ENCODE measurements at places on chromosomes 13 and 19.

- no peak for DNase-seq
Observed at GRCh38 chr19:36028313-36029041, 4.2 kb downstream of the CLIP3 start.

GRCh38 chr19:1466461-1467214 is 12.4 kb downstream of the C19orf25 start:
- no peak for DNase-seq

- no peak for DNase-seq
Observed at GRCh38 chr19:7337380-7338194, 11.2 kb upstream of the ARHGEF18 start.

DNA sequence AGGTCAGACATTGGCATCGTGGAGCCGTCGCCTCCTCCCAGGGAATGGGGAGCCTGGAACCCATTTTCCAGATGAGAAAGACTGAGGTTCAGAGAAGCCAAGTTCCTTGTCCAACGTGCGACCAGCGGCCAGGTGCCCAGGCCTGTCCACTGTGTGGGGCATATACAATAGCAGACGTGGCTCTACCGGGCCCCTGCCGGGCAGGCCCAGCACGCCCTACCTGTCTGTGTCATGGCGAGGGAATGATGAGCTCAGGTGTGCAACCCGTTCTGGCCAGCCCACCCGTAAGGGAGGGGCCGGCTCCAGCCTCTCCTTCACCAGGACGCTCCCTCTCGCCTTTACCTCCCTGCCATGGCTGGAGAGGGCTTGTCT is 837 bp downstream of the GNA15 start:
- DNase-seq, result no peak

GRCh38 chr13:95378603-95379002 is 77.4 kb upstream of the ABCC4 start:
- DNase-seq, result no peak

DNA sequence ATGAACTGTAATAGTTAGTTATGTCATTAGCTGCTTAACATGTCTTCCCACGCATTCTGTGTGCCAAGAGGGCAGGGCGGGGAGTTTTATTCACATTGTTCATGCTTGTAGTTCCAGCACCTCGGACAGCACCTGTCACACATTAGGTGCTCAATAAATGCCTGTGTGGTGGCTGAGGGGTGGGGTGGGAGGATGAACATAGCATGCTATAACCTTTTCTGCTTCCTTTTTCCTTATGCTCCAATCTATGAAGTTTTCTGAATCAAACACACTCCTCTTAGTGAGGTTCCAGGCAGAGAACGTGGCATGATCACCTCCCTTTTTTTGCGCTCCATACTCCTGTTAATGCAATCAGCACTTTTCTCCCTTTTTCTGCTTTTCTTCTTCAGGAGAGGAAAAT is 15.8 kb upstream of the PTPRS start:
- no peak for DNase-seq

DNA sequence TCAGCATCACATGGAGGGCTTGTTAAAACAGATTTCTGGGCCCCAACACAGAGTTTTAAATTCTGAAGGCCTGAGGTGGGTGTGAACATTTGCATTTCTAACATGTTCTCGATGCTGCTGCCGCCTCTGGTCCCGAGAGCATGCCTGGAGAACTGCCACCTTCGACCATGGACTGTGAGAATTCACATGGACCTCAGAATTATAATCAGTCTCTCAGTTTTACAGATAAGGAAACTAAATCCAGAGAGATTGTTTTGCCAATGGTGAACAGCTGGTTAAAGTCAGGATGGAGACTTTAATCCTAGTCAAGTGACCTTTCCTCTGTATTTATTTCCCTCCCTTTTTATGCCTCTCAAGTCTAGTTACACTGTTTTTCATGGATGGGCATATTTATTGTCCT is 14.7 kb downstream of the ALOX5AP start:
- no peak for DNase-seq

- no peak for DNase-seq
Observed at GRCh38 chr13:47306991-47307390, 410.1 kb upstream of the HTR2A start.

- DNase-seq, result no peak
Observed at GRCh38 chr19:57642396-57643046, 9.6 kb downstream of the ZNF211 start.

GRCh38 chr19:49499030-49499670 is 2.9 kb downstream of the RPS11 start:
- no peak for DNase-seq

DNA sequence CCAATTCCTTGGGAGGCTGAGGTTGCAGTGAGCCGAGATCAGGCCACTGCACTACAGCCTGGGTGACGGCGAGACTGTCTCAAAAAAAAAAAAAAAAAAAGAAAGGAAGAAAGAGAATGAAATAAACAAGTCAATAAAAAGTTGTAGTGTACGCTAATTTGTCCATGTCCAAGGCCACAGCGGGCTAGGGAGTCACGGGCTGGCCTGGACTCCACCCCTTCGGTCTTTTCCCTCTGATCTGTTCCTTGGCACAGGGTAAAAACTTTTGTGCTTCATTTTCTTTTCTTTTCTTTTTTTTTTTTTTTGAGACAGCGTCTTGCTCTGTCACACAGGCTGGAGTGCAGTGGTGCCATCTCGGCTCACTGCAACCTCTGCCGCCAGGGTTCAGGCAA is 19.4 kb upstream of the MKNK2 start:
- DNase-seq, result no peak

DNA sequence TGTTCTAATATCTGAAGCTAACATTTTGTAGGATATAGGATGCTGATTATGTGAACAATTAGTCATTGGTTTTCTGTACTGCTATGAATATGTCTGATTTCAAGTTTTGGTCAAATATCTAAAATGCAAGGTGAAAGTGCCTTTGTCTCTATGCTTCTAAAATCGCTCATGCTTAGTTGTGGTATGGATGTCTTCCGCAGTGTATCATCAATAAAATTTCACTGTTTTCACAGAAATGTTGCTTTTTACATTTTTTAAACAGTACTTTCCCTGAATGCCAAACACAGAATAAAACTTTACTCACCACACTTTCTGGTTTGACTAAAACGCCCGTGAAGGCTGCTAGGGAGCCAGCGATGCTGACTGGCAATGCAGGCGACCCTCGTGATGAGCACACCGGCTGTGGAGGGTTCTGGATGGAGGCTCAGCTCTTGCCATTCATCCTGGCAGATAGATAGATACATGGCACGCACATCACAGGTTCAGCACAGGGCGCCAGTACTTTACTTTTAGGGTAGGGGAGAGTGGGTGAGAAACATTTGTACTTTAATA is 40.1 kb downstream of the SLC7A9 start:
- DNase-seq, result no peak

DNA sequence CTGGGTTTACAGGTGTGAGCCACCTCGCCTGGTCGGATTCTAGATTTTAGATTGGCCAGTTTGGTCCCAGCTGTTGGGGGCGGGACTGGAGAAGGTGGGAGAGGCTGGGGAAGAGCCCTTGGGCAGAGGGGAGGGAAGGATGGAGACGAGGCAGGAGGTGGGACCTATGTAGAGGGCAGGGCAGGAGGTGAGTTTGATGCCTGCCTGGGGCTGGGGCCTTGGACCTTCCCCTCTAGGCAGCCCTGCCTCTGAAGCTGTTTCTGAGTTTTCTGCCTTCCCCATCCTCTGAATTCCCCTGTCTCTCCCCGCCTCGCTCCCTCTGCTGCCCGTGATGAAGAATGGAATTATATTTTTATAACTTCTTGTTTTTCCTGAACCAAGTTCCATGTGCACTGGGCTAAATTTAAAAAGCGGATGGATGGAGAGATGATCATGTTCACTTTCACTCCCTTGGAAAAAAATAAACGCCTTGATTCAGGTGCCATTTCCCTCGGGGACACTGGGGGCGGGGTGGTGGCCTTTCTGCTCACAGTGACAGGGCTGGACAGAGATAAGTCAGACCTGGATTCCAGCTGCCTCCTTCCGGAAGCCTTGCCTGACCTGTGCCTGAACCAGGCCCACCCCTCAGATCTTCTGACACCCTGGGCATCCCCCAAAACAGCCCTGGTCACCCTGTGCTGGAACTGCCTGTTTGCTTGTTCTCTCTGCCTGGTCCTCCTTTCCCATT is 16.5 kb upstream of the TNFAIP8L1 start:
- DNase-seq, result no peak

DNA sequence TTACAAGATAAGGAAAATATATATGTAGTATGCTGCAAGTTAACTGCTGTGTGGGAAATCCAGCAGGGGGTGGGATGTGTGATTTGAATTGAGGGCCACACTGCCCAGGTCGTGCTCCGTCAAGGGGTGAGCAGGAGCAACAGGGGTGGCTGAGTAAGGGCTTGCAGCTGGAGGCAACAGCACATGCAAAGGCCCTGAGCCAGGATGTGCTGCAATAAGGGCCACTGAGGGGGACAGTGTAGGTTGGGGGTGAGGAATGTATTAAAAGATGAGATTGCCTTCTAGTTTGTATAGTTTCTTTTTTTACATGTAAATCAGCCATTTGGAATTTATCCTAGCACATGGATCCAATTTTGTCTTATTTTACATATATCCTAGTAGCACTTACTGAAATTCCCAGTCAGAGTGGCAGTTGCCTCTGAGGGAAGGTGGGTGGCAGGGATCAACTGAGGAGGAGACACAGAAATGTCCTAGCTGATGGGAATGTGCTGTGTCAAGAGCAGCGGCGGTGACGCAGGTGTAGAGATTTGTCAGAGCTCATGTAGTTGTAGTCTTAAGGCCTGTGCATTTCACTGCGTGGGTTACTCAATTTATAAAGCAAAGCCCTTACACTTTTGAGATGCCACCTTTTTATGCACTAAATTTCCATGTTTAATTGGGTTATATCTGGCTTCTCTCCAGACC is 5.4 kb upstream of the RBM42 start:
- DNase-seq, result no peak

DNA sequence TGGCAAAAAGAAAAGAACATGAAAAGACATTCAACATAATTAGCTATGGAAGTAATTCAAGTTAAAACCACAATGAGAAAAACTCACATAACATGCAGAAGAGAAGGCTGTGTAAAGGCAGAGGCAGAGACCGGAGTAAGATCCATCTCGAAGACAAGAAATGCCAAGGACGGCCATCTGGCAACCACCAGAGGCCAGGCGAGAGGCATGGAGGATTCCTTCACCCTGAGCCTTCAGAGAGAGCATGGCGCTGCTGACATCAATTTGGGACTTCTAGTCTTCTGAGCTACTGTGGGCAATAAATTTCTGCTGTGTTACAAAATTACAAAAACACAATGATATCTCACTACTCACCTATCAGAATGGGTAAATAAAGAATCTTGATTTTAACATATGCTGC is 381.0 kb downstream of the TSHZ3 start:
- DNase-seq, result no peak

DNA sequence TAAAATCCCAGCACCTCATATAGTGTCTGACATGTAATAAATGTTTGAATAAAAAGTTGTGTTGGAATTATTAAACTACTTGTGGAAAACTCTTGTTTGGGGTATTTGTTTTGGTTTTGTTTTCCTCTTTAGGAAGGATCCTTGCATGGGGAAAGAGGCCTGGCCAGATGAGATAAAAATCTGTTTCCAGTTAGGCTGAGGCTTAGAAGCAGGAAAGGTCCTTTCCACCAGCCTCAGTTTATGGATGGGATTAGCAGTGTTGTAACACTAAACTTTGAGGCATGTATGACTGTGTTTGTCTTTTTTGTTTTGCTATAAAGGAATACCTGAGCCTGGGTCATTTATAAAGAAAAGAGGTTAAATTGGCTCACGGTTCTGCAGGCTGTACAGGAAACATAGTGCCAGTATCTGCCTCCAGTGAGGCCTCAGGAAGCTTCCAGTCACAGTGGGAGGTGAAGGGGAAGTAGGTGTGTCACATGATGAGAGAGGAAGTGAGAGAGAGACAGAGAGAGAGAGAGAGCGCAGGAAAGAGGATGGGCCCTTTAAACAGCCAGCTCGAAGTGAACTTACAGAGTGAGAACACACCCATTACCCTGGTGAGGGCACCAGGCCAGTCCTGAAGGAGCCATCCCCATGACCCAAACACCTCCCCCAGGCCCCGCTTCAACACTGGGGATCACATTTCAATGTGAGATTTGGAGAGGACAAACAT is 21.6 kb downstream of the SPATA13 start:
- DNase-seq, result no peak

GRCh38 chr19:10113592-10113963 is 2.1 kb downstream of the P2RY11 start:
- no peak for DNase-seq

DNA sequence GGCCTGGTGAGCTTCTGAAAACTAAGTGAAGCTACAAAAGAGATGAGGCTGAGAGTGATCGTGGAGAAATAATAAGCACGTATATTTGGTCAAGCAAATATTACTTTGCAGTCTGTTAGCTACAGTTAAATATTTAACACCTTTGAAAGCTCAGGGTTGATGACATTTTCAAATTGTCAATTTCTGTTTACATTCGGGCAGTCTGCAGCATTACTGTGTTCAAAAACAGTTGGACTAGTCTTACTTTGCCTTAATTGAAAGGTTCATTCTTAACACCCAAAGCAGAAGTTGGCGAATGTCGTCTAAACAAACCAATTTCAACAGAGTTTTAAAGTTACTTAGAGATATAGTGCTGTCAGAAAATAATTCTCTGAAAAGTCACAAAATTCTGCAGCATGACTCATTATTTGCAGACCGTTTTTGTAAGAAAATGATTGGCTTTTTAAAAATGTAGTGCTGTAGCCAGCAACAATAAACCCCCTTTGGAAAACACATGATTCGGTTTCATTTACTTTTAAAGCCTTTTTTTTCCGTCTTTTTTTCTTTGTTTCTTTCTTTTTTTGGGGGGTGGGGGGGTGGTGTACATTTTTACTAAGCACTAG is 549.0 kb downstream of the GPC6 start:
- no peak for DNase-seq

DNA sequence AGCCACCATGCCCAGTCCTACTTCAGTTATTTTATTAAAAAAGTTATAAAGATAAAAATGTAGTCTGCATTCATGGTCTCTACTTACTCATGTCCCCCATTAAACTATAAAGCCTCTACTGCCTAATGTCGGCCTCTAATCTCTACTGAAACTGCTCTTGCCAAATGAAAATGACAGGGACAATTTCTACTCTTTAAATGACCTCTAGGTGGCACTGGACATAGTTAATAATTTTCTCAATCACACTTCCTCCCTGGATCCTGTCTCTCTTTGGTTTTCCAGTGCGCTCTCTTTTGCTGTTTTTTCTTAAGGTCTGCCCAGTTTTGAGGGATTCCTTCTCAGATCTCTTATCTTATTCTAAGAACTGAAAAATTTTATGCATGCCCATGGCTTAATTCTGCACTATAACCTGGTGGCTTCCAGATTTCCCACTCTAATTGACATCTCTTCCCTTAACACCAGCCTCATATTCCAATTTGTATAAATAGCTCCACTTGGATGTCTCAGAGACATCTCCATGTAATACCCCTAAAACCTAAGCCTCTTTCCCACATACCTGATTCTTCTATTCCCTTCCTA is 54.3 kb downstream of the MTMR6 start:
- no peak for DNase-seq

- DNase-seq, result peak; percentile 3
Observed at GRCh38 chr19:15702534-15702930, 25.3 kb upstream of the OR10H2 start.

- no peak for DNase-seq
Observed at GRCh38 chr19:3107658-3108057, 13.5 kb downstream of the GNA11 start.

- no peak for DNase-seq
Observed at GRCh38 chr19:32969549-32969948, 2.2 kb downstream of the CEP89 start.

GRCh38 chr13:67238277-67238859 is 8.2 kb upstream of the PCDH9 start:
- DNase-seq, result no peak

GRCh38 chr13:43784496-43784895 is 2.3 kb downstream of the ENOX1 start:
- no peak for DNase-seq

- DNase-seq, result no peak
Observed at GRCh38 chr13:42569576-42570344, 4.2 kb upstream of the TNFSF11 start.

Measured in stimulated activated CD4-positive, alpha-beta T cell treated with anti-CD3 and anti-CD28 coated beads, Interleukin-2, amount 100 ng/mL, for 48 hours (primary cell).